Neural progenitor cell (in vitro differentiated cells): ENCODE measurements at places on chromosomes 7 and 10. TPM values are rescaled to one million over a fixed set of nuclear protein-coding genes. Genes with fewer than 3 reads are reported as not detected.

GRCh38 chr7:38940774-38941173, 31.8 kb upstream of the VPS41 start:
- DNase-seq = no peak

DNA sequence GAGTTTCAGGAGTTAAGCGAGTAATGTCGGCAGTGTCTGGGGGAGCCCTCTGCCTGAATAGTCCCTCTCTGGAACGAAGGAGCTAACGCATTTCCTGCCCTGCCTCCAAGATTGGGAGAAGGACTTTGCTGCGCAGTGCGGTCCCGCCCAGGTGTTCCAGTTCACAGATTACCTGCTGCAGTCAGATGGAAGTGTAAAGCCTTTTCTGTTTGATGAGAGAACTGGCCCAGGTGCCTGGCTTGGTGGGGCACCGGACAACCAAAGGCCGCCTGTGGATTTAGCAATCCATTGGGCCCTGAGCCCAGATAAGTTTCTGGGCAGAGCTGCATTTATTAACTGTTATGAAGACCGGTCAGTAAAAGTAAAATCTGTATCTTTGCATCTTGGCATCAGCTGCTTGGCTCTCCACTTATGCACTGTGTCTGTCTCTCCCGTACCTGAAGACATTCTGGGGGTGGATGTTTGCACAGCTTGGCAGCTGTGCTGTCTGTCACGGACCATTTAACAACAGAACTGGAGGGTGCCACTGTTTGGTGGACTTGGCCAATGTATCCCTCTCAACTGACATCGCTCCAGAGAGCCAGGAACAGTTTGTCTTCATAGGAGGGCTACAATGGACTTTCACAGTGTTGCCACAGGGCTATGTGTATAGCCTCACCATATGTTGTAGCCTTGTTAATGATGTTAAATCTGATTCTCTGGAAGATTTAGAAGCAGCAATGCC, 654.7 kb upstream of the ZWINT start:
- no peak for DNase-seq

Gene TYW1B
- total RNA-seq = 3.6 and 4.4 TPM in 2 replicates

- no peak for DNase-seq
Measured at GRCh38 chr10:71124921-71125748, 87.2 kb upstream of the UNC5B start.

DNA sequence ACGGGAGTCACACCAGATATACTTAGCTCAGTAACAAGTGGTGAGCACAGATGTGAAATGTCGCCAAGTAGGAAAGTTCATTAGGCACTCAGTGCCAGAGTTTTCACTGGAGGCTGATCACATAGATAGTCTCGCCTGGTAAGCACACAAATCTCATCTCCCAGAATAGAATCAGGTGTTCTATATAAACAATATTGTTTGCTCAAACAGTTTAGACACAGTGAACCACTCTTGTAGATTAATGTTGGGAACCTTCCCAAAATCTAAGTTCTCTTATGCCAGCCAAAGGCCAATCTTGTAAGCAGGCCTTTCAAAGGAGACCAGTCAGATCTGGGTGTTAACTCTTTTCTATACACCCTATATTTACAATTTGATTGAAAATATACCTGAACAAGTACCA, 716.5 kb upstream of the GRM3 start:
- no peak for DNase-seq

DNA sequence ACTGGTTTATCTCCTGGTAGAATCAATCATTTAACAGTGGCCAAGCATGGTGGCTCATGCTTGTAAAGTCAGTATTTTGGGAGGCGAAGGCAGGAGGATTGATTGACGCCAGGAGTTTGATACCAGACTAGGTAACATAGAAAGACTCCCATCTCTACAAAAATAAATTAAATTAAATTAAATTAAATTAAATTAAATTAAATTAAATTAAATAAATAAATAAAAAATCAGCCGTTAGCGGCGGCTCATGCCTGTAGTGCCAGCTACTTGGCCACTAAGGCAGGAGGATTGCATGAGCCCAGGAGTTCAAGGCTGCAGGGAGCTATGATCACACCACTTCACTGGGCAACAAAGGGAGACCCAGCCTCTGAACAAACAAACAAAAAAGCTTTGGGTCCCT, 342.3 kb downstream of the LRRTM3 start:
- DNase-seq = no peak

- no peak for DNase-seq
Measured at GRCh38 chr7:46680147-46680546, 759.1 kb upstream of the IGFBP3 start.

GRCh38 chr7:155003092-155003375, at the start of gene PAXIP1:
PAXIP1 (minus strand) TSS chr7:155003124; CDS start chr7:155002929, 195 bp downstream.
- DNase-seq = peak; percentile 92

DNA sequence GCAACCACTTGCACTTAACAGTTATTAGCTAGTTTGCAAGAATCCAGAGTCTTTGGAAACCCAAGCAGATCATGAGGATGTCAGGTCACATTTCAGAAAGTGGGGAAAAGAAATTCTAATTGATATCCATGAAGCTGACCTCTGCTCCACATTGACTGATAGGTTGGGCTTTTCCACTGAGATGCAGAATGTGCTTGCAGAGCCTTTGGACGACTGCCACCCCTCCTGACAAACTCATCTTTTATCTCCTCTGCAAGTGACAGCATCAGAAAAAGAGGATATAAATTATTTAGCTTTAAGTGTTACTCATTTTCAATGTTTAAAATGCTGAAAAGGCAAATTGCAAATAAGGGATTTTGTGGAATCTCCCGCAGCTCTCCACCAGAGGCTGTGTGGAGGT, 75.3 kb downstream of the C10orf90 start:
- no peak for DNase-seq

Gene NKX1-2
- not detected in 2 replicates for total RNA-seq
